ENCODE measurements at places on chromosomes 2 and 18.

DNA sequence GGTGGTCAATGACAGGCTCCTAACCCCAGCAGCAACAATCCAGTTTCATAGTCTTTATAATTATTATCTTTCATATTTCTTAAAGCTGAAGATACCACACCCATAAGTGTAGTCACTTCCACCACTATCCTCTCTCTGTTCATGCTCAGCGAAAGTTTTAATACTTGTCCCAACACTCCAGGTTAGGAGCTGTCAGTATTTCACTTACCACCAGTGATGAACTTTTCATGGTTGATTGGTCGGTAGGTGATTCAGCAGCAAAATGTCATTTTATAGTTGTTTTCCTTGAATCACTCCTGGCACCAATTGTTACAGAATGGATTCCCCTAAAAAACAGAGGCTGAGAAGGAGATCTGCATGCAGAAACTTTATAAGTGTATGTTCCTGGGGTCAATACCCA lies 324.9 kb downstream of the CCDC85A start:
- no peak for DNase-seq

- DNase-seq, result no peak
Observed at GRCh38 chr18:6333981-6334380, 80.7 kb downstream of the L3MBTL4 start.

- peak; percentile 38 for DNase-seq
Observed at GRCh38 chr2:223674998-223675609, 72.9 kb upstream of the SCG2 start.

- no peak for DNase-seq
Observed at GRCh38 chr2:727071-727470, 49.9 kb upstream of the TMEM18 start.

DNA sequence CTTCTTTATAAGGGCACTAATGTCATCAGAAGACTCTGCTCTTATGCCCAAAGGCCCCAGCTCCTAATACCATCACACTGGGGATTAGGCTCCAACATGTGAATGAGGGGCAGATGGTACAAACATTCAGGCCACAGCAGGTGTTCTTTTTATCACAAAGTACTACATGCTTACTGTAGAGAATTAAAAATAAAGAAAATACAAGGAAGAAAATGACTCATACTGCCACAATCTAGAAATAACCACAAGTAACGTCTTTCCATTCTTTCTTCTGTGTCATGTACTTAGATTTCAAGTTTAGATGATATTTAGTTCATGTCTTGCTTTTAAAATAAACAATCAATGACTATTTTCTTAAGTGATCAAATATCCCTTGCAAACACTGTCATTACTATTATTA lies 100.3 kb upstream of the NEDD4L start:
- DNase-seq, result peak; percentile 90

DNA sequence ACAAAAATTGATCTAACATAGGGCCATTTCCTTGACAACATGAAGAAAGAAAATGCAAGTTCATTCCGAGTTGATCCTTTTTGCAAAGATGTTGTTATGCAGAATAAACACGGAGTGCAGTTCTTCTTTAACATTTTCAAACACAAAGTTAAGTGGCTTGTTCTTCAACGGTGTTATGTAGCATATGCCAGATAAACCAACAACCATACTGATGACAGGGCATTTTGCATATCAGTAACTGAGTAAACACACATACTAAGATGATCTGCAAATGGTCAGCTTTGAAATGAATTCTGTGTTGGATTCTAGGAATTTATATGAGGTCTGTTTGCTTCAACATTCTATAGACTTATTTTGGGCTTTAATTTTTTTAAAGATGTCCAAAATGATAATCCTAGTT lies 266.4 kb downstream of the GPD2 start:
- no peak for DNase-seq

GRCh38 chr2:88835726-88836125 lies 144.3 kb downstream of the RPIA start:
- no peak for DNase-seq

- no peak for DNase-seq
Observed at GRCh38 chr18:23805898-23806297, 116.6 kb downstream of the LAMA3 start.

DNA sequence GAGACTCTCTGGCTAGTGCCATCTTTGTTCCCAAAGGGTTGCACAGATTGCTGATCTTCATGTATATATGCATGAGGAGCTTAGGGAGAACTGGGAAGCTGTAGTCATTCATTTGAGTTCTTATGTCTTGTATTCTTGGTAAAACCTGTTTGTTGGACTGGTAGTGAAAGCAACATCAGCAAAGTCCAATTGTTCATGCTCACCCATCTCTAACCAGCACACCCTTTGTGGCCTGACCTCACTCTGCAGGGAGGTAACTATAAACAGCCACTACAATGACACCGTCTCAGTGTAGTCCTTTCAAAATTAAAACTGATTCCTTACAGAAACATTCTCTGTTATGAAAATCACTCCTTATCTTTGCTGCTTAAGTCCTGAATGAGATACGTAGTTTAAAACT lies 13.9 kb upstream of the LMAN1 start:
- no peak for DNase-seq

DNA sequence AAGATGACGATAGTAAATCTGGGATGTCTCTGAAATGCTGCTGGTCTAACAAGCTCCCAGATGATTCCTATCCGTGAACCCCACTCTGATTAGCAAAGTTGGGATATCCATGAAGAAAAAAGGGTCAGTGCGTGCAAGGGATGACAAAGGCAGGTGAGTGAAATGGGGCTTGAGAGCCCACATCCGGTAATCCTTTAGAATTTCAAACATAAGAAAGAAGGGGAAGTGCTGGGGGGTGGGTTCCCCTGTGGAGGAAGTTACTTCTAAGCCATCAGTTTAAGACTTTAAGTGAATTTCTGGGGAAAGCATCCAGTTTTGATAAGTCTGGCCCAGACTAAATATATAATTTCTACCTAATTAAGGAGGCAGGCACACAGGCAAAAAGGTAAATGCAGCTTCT lies 209.5 kb downstream of the DPP10 start:
- no peak for DNase-seq

- peak; percentile 18 for DNase-seq
Observed at GRCh38 chr18:36391426-36392145, 94.1 kb downstream of the FHOD3 start.

- DNase-seq, result no peak
Observed at GRCh38 chr18:62505669-62506494, 16.9 kb upstream of the ZCCHC2 start.

- no peak for DNase-seq
Observed at GRCh38 chr18:46464926-46465655, 191.9 kb downstream of the LOXHD1 start.

GRCh38 chr2:117126656-117127055 lies 687.8 kb upstream of the DDX18 start:
- peak; percentile 13 for DNase-seq

- no peak for DNase-seq
Observed at GRCh38 chr18:55821219-55821618, 233.2 kb upstream of the TCF4 start.

- DNase-seq, result no peak
Observed at GRCh38 chr2:108612153-108612513, 77.9 kb downstream of the LIMS1 start.

DNA sequence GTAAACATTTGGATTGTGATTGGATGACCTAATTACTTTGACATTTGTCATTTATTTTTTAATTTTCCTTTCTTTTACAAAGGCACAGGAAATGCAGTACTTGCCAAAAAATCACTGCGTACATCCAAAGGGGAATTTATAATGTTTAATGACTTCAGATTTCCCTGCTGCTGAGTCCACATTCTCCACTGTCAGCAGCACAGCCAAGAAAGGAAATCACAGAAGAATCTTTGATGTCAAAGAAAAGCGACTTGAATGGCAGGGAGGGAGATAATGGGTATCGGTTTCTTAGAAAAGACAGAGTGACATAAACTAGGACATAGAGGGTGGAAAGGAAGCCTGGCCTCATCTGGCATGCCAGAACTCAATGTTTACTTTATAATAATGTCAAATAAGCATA lies 41.4 kb upstream of the COPS8 start:
- no peak for DNase-seq

DNA sequence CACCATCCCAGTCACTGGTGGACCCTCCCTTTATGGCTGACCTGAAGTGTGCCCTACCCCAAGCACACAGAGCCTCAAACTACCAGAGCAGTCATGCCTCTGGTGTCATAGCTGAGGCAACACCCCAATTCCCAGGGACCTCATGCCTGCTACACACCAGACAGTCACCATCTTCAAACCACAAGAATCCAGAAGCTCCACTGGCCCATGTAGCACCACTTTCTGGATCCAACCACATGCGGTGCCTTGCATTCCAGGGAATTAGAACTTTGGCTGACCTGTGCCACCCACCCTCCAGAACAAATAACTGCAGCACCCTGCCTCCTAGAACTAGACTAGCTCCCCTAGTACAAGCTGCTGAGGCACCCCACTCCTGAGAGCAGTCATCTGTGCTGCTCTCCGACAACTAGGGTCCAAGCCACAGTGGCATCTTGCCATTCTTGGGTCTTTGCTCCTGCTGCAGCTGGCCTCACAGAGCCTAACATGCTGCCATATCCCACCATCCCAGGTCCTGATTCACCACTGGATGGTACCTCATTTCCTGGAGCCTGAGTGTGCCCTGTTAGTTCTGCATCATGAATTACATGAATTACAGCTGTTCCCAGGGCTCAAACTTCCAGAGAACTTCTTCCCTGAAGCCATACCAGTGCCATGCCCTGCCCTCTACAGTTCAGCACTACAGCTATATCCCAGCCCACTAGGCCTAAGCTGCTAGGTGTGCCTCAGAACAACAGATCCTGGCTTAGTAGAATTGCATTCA lies 243.8 kb upstream of the CHST9 start:
- no peak for DNase-seq

- DNase-seq, result no peak
Observed at GRCh38 chr2:53512071-53512826, 255.4 kb upstream of the CHAC2 start.

GRCh38 chr2:181326661-181327060 lies 130.5 kb upstream of the ITGA4 start:
- peak; percentile 21 for DNase-seq

GRCh38 chr2:133943108-133943507 lies 310.8 kb upstream of the MGAT5 start:
- no peak for DNase-seq

DNA sequence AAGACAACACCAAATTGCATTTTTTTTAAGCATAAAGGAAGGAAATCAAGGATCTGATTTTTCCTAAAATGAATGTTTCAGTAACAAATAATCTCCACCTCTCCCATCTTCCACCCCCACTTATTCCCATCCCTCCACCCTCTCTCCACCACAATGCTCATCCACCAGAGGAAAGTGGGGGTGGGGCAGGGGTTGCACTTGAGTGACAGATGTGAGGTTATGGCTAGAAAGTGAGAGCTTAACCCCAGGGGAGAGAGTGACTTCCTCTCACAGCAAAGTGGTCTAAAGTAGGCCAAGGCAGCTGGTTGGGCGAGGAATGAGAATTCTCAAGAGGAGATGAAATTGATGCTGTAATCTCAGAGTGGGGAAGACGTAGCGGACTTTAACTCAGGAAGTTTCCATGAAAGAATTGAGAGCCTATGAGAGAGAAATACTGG lies 104.7 kb downstream of the HNRNPLL start:
- DNase-seq, result peak; percentile 84

GRCh38 chr18:34695310-34695709 lies 14.8 kb upstream of the DTNA start:
- DNase-seq, result peak; percentile 9

GRCh38 chr2:65557616-65558573 lies 125.5 kb upstream of the SPRED2 start:
- DNase-seq, result peak; percentile 56

- DNase-seq, result peak; percentile 81
Observed at GRCh38 chr2:218406949-218407618, 7.4 kb downstream of the CTDSP1 start.

DNA sequence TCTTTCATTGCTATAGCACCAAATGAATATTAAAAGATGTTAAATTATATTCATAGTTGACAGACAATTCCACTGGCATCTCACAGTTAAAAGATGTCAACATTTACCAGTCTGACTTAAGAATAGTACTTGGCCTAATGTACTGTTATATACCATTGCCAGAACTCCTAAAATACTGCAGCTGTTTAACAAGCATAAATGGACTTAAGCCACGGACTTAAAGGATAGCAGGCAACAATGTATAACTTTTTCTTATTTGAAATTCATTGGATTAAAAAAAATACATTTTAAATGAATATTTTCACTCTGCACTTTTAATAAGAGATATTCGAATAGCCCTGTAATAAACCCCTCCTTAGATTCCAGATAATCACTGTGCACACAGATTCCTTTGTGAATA lies 3.8 kb downstream of the TCF4 start:
- DNase-seq, result no peak

- no peak for DNase-seq
Observed at GRCh38 chr2:224004105-224004695, 34.9 kb downstream of the SERPINE2 start.

DNA sequence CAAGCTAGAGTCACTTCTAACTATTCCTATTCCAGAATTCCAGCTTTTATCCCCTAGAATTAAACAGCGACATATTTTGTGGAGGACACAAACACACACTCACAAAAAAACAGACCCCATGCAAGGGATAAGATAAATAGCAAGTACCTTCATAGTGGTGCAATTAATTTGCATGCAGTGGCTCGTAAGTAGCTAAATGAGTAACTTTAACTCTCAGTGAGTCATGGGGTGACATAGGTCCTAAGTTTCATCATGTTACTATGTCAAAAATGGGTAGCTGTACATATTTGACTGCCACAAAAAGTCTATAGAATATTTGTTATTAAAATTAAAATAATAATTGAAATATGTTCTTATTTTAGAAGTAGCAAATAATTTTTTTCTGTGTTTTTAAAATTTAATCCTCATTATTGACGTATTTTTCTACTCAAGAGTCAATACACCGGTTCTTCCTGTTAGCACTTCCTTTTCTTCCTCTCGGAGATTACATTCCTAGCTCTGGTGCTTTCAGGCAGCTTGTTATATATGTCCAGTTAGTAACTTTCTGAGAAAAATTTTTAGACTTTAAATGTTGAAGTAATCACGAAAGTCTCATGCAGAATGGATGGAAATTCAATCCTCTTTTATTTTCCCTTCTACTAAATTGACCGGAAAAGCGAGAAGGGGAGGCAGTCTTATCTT lies 247.0 kb downstream of the KCNH7 start:
- DNase-seq, result no peak

DNA sequence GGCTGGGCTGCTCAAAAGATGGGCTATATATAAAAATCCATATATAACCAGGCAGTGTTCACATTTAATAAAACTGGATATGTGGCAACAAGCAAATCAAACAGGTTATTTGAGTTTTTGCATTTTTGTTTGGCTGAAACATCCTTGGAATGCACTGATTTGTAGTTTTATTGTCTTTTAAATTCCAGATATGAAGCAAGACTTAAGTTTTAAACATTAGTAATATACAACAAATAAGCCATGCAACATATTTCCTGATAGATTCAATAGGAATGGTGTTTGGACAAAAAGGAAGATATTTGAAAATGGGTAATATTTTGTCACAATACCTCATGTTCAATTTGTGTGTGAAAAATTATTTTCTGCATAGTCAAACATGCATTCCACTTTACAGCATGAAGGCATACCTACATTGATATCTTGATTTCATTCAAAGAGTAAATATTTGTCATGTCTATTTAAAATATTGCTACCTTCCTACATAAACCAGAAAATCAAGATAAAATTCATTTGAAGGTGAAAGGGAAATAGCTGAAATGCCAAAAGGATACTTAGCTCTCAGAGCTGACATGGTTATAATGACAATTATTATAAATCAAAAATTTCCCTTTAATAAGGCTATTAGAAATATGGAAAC lies 132.3 kb upstream of the NETO1 start:
- DNase-seq, result no peak

GRCh38 chr2:17763641-17764333 lies 9.8 kb downstream of the GEN1 start:
- DNase-seq, result no peak
